ENCODE measurements at places on chromosomes 11 and 22.
A peak's percentile ranks its signal among the peaks of the same experiment; 100 is the strongest.

GRCh38 chr11:33476945-33477606, 219.9 kb downstream of the HIPK3 start:
- no peak for DNase-seq

GRCh38 chr11:86632499-86633269, 39.7 kb downstream of the ME3 start:
- no peak for DNase-seq

DNA sequence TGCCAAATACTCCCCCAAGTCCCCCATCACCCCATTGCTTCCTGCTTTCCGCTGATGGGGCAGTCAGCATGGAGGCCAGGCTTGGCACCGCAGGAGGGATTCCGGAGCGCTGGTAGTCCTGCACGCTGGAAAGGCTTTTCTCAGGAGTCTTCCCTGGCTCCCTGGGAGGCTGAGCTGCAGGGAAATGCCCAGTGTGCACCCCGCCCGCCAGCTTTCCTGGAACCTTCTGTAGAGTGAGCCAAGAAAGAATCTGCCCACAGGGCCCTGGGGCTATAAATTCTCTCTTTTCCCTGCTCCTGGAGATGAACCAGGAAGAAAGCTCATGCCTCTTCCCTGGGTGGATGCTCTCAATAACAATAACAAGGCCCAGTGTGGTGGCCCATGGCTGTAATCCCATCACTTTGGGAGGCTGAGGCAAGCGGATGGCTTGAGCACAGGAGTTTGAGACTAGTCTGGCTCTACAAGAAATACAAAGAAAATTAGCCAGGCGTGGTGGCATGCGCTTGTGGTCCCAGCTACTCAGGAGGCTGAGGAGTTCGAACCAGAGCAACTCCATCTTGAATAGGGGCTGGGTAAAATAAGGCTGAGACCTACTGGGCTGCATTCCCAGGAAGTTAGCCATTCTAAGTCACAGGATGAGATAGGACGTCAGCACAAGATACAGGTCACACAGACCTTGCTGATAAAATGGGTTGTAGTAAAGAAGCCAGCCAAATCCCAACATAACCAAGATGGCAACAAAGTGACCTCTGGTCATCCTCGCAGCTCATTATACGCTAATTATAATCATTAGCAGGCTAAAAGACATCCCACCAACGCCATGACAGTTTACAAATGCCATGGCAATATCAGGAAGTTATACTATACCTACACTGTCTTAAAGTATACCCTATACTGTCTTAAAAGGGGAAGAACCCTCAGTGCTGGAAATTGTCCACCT, 46.4 kb upstream of the FTH1 start:
- no peak for DNase-seq

GRCh38 chr11:118657238-118657637, 22.2 kb downstream of the TREH start:
- DNase-seq: no peak

GRCh38 chr11:104799251-104799650, 99.0 kb downstream of the CASP12 start:
- DNase-seq: peak; percentile 5

GRCh38 chr22:26883393-26883792, 226.0 kb downstream of the MIAT start:
- no peak for DNase-seq

DNA sequence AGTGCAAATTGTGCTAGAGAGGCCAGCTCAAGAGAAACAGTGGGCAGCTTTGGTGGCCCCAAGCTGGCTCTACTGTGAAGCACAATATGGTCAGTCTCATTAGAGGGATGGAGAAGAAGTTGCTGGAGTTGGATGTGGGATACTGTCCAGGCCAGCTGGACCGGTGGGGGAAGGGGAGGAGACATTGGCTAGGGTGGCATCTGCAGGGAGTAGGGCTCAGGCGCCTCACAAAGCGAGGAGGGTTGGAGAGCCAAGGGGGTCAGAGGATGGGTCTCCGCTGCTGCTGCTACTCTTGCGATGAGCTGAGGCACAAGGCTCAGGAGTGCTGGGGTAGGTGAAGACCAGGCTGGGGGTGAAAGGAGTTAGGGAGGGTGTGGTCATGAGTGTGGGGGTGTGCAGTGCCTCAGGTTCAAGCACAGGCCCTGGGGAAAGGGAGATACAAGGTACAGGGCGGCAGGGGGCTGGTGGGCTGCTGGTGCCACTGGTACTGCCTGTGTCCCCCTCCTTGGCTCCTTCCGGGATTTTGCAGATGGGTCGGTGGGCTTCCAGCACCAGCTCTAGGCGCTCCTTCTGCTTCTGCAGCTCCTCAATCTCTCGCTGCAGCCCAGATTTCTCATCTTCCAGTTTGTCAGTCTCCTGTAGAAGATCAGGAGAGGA, 2.3 kb downstream of the CCDC85B start:
- no peak for DNase-seq

DNA sequence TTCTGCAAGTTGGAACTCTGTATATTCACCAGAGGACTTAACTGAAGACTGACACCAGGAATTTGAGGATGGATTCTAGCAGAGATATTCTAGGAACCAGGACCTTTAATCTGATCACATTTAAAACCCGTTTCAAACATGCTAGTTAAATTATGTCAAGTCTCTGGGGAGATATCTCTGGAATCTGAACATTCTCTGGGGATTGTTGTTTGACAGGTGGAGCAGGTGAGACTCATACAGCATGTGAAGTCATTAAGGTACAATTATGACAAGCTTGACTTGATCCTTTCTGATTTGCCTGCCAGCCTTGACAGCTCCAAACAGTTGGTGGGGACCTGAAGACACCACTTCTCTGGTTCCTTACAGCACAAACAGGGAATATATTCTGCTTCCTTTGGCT, 100.3 kb downstream of the FAT3 start:
- no peak for DNase-seq

DNA sequence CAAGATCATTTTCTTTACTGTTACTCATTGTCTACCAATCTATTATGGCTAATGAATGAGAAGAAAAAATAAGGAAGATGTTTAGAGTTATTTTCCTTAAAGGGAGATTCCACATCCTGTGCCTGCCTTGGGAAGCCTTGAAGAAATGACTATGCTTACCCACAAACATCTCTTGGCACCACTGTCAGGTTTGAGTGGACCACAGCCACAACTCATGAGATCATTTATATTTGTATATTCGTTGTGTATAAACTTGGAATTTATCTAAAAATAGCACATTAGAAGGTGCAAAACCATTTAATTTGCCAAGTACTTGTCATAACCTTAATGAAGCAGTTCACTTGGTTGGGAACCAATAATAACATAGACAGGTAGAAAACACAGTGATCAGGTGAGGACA, 740.8 kb downstream of the DLG2 start:
- DNase-seq: no peak

All from CD8-positive, alpha-beta memory T cell (primary cell).